ENCODE measurements at places on chromosomes 1 and 21.

- peak; percentile 47 for DNase-seq
These were observed 170.2 kb downstream of the PLPP3 start for GRCh38 chr1:56409112-56409691.

DNA sequence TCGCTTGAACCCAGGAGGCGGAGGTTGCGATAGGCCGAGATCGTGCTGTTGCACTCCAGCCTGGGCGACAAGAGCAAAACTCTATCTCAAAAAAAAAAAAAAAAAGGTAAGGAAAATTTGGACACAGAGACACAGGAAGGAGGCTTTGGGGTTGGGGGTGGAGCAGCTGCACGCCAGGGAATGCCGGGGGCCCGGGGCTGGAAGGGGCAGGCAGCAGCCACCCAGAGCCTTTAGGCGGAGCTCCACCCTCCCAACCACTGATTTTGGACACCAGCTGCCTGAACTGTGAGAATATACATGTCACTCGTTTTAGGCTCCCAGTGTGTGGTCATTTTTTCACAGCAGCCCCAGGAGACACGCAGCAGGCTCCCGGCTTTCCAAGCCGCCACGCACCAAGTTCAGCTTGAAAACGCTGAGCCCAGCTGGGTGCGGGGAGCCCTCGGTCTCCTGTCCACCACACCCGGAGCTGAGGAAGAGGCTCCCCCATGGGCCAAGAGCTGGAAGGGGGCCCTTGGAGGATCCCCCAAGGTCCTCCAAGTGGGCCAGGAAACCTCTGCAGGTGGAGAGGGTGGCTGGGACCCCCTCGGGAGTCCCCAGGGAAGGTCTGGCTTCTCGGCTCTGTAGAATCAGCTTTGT lies 5.9 kb upstream of the FAAP20 start:
- DNase-seq: no peak

- DNase-seq: no peak
These were observed 22.6 kb upstream of the NRDC start for GRCh38 chr1:51901151-51901550.

GRCh38 chr21:34531399-34531798 lies 19.4 kb upstream of the KCNE1 start:
- no peak for DNase-seq

DNA sequence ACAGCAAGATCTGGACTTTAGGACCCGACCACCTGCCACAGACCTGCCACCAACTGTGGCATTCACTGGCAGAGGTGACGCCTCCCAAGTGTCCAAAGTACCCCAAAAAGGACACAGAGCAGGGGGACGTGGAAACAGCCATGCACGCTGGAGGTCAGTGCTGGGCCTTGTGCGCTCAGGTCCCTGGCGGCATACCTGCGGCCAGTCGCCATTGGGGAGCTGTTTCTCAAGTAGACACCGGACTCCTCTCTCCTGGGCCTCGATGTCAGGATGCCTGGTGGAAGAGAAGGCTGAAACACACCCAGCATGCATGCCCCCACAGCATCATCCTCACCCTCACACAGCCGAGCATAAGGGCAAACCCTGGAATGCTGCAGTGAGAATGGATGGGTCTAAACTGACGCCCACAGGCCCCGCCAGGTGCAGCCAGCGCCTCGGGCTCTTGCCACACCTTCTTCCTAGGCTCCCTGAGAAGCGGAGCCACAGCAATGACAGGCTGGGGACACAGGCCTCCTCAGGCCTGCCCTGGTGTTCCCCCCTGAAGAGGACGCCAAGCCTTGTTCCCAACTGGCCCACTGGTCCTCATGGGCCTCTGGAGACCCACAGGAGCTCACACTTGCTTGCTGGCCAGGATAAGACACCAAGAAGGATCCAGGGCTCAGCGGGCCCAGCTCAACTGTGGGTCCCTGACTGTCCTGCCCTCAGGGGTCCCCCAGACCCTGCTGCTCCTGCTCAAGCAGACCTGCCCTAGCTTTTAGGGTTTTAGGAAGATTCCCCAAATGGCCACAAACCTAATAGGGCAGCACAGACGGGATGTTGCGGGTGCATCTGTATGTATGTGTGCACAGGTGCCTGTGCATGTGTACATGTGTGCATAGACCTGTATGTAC lies 7.7 kb upstream of the SPATC1L start:
- no peak for DNase-seq

GRCh38 chr1:36450270-36450918 lies at the start of gene OSCP1:
TSS of gene OSCP1 (minus strand) at chr1:36450451. CDS start at chr1:36450369, 82 bp downstream.
- peak; percentile 97 for DNase-seq

GRCh38 chr1:54326543-54327385 lies 79.4 kb downstream of the SSBP3 start:
- no peak for DNase-seq

- DNase-seq: no peak
These were observed 16.6 kb downstream of the TSNAX start for GRCh38 chr1:231544943-231545592.
